CD4-positive, alpha-beta T cell treated with Interferon alpha-2 for 1 hour (primary cell): ENCODE measurements at places on chromosomes 5 and 9.

DNA sequence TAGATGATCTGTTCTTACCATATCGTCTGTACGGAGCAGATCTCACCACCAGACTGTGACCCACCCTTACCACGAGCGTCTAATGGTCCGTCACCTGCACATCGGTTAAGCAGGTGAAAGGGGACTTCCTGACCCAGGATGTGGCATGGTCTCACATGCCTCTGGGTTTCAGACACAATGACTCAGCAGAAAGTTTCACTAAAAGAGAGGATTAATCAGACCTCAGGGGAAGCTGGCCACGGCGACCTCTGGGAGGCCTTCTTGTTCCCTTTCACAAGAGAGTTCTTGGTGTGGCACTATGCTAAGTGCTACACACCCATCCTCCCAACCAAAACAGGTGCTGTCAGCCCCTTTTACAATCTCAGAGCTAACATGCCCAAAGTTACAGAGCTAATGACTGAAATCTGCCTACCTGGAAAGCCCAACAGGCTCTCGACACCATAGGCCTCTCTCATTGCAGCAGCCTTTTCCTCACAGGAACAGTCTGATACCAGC, 41.6 kb downstream of the ADAMTS12 start:
- peak; percentile 27 for DNase-seq

GRCh38 chr5:160092514-160092913, 26.7 kb downstream of the PWWP2A start:
- no peak for DNase-seq

DNA sequence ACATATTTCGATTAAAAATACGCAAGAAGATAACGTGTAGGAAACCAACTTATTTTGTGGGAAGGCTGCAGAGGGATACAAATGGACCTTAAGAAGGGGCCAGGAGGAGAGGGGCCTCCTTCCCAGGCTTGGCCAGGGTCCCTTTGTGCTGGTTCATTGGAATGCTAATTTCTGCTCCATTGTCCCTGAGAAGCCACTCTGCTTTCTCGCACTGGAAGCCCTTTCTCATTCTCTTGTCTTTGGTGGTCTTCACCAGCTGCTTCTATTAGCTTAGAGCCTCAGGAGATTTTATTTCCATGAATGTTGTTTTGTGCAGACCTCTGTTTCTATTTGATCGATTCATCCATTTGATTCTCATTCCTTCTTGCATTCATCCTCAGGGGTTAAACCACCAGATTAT, 325.4 kb downstream of the TMEM38B start:
- DNase-seq = no peak

GRCh38 chr9:100803956-100804355, 224.6 kb upstream of the PLPPR1 start:
- no peak for DNase-seq

GRCh38 chr5:176166427-176166826, 71.8 kb upstream of the SIMC1 start:
- no peak for DNase-seq

DNA sequence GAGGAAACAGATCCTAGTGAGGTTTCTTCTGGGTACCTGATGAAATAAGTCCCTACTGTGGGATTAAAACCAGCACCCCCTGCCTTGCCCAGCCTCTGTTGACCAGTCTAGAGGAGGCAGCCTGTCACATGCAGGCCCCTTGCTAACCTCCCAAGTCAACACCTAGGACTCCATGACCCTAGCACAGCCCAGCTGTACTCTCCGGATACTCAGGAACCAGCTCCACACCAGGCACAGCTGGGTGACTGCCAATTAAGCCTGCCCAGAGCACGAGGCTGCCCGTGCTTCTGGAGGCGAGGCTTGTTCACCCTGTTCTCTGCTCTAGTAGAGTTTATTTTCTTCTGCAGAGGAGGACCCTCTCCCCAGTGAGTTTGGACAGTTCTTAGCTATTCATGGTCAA, 92.5 kb downstream of the SNX24 start:
- no peak for DNase-seq

- no peak for DNase-seq
Observed at GRCh38 chr9:136372561-136373299, 739 bp downstream of the CARD9 start.

GRCh38 chr9:108413809-108414208, 442.0 kb downstream of the ACTL7B start:
- DNase-seq = no peak

DNA sequence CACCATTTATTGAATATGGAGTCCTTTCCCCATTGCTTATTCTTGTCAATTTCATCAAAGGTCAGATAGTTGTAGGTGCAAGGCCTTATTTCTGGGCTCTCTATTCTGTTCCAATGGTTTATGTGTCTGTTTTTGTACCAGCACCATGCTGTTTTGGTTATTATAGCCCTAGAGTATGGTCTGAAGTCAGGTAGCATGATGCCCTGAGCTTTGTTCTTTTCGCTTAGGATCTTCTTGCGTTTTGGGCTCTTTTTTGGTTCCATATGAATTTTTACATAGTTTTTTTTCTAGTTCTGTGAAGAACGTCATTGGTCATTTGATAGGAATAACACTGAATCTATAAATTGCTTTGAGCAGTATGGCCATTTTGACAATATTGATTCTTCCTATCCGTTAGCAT, 40.2 kb upstream of the IFNE start:
- no peak for DNase-seq

- no peak for DNase-seq
Observed at GRCh38 chr5:81269751-81270393, 31.5 kb upstream of the ZCCHC9 start.

DNA sequence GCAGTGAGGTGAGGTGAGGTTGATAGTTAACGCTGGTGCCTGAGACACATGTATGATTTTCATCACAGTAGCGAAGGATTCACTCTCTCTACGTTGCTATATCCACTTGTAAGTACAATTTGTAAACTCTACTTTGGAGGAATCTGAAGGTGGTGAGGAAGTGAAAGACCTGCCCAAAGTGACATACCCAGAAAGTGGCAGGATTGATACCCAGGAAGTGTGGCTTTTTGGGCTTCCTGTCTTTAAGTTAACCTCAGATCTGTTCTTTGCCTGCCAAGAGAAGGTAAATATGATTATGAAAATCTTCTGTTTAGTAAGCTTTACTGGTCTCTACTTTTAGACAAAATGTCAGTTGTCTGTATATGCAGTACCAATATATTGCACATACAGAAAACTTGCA, 143.1 kb downstream of the SH3GL2 start:
- DNase-seq = no peak

DNA sequence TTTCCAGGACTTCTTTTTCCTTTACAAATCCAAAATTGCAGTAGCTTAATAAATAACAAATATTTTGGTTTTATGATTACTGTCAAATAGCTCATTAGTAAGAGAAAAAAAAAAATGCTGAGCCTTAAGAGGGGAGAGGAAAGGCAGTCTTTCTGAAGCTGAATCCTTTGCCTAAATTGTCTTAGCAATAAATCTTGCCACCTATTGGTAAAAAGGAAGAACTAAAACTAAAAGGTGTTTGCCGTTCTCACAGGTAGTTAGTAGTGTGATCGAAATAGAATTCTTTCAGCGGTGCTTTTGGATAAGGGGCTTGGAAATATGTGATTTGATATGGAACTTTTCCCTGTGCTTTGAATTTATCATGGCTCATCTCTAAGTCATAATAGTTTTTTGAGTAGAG, 31.2 kb downstream of the PIK3R1 start:
- peak; percentile 40 for DNase-seq

GRCh38 chr5:137393196-137393993, 105.7 kb downstream of the SPOCK1 start:
- no peak for DNase-seq

DNA sequence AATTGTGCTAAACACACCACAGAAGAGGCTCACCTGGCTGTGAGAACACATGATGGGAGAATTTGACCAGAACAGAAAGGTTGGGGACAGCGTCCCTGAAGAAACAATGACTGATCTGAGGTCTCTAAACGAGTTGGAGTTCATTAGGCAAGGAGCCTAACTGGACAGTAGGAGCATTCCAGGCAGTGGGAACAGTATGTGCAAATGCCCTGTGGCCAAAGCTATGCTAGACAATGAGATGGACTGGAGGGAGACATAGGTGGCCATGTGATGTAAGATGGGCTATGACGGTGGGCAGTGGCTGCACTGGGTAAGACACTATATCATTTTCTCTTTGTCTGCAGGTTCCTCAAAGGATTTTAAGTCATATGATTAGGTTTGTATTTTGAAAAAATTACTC, 95.1 kb upstream of the ARAP3 start:
- no peak for DNase-seq

DNA sequence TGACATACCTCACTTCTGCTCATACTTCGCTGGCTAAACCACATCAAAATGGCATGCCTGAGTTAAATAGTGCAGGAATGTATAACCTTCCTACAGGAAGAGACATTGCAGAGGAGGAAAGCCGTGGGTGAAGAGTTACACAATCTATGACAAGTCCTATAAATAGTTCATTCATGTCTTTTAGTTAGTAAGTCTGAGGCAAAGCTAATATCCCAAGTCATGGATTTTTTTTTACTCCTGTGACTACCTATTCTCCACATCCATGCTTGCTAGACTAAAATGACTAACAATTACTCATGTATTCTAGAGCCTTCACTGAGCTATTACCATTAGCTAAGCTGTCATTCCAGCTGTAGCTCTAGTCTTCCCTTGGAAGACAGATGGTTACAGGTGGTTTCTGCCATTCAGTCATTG, 391.3 kb downstream of the NR2F1-AS1 start:
- DNase-seq = no peak

DNA sequence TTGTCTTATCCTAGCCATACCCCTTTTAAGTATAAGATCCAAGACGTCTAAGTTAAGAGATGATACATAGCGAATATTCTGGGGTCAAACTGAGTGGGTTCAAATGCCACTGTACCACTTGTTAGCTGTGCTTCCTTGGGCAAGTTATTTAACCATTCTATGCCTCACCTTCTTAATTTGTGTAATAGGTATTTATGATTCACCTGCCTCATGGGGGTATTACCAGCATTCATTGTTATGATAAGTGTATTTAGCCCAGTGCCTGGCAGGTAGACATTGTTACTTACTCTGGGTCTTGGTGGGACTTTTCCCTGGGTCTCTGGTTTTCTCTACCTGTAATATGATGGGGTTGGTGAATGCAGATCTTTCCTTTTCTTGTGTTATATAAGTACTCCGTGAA, 3.8 kb downstream of the LARP1 start:
- DNase-seq = no peak

DNA sequence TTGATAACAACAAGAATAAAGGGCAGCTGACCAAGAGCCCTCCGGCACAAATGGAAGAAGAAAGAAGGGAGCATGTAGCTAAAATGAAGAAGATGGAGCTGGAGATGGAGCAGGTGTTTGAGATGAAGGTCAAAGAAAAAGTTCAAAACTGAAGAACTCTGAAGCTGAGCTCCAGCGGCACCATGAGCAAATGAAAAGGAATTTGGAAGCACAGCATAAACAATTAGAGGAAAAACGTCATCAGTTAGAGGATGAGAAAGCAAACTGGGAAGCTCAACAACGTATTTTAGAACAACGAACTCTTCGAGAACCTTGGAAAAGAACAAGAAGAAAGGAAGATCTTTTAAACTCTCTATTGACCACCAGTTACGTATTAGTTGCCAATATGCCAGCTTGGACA, 100.9 kb downstream of the GABBR2 start:
- DNase-seq = no peak

GRCh38 chr9:115690786-115691496, 462.6 kb upstream of the PAPPA start:
- no peak for DNase-seq

DNA sequence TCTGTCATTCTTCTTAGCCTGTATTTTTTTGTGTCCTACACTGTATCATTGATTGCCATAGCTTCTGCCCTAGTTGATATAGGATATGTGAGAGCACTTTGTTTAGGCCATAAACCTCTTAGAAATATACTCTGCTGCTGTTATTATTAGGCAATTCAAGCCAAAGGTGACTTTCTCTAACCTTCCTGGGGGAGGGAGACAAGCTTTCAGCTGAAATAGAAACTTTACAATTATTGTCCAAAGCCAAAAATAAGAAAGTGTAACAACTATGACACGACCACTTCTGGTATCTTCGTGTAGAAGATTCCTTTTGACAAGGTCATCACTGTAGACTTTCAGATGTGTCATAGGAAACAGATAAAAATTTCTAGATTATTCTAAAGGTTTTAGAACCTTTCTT, 12.2 kb upstream of the CSNK1A1 start:
- no peak for DNase-seq

- DNase-seq = no peak
Observed at GRCh38 chr5:134091626-134092121, 22.8 kb upstream of the TCF7 start.

DNA sequence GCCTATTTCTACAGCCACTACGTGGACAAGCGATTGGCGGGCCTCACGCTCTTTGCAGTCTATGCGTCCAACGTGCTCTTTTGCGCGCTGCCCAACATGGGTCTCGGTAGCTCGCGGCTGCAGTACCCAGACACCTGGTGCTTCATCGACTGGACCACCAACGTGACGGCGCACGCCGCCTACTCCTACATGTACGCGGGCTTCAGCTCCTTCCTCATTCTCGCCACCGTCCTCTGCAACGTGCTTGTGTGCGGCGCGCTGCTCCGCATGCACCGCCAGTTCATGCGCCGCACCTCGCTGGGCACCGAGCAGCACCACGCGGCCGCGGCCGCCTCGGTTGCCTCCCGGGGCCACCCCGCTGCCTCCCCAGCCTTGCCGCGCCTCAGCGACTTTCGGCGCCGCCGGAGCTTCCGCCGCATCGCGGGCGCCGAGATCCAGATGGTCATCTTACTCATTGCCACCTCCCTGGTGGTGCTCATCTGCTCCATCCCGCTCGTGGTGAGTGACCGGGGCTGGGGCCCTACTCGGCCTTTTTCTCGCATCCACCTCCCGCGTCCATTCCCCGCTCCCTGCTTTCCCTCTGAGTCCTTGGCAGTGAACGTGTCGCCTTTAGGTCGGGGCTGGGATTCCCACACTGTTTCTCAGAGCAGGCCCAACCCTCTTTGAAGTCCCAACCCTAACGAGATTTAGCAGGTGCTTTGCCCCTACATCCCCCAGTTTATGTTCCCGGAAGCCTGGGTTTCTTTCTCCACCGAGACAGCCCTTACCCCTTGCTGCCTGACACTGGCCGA, 1.8 kb downstream of the PTGER4 start:
- DNase-seq = peak; percentile 78

- DNase-seq = no peak
Observed at GRCh38 chr5:72633041-72633445, 125.8 kb upstream of the ZNF366 start.

GRCh38 chr9:127283917-127284497, 19.4 kb downstream of the GARNL3 start:
- DNase-seq = peak; percentile 35
